ENCODE measurements at places on chromosomes 2 and 18.

DNA sequence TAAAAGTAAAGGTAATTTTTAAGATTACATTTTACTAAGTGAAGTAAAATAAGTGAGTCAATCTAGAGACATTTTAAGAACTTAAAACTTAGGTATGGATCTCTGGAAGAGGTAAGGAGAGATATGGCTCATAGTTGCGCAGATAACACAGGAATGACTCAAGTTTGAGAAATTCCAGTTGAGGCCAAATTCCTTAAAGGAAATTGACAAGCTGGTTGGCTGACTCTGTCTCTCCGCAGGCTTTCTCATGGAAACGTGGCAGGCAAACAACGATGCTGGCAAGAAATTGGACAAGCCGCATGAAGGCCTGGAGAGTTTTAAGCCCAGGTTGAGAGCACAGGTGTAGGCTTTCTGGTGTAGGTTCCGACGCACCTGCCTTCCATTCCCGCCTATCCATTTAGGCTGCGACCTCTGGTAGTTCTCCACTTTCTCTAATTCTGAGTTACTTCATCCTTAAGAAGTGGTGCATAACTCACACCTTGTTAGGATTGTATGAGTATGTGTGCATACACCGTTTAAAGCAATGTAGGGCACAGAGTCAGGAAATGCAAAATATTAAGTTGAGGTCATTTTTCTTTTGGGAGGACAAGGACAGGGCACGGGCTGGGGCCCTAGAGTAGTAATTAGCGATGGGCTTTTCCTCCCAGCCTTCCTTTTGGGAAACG is 589 bp upstream of the DAW1 start:
- no peak for DNase-seq

- no peak for DNase-seq
Measured at GRCh38 chr18:13372531-13372951, 154.0 kb downstream of the LDLRAD4 start.

GRCh38 chr2:198004921-198005829 is 200.8 kb downstream of the PLCL1 start:
- DNase-seq = peak; percentile 8

DNA sequence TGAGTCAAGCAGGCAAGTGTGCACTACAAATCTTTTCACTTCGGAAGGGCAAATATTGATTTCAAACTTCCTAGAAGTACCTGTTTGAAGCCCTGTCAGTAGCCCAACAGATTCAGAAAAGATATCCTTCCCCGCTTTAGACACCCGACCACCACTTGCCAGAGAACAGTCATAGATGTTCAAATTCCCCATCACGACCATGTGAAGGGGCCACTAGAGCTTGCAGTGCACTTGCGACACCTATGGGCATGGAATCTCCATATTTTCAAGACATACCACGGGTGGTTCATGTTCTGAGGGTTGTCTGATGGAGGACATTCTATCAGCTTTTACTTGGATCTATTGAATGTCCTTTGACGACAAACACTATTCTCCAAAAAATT is 23.8 kb downstream of the GNLY start:
- no peak for DNase-seq

GRCh38 chr2:59182249-59182648 is 941.1 kb upstream of the FANCL start:
- no peak for DNase-seq

- no peak for DNase-seq
Measured at GRCh38 chr18:45856531-45856930, 31.1 kb downstream of the SIGLEC15 start.

GRCh38 chr2:128490881-128491691 is 172.4 kb upstream of the HS6ST1 start:
- DNase-seq = no peak

- DNase-seq = no peak
Measured at GRCh38 chr18:3760741-3761140, 310.8 kb downstream of the TGIF1 start.

GRCh38 chr2:203177361-203177760 is 61.5 kb upstream of the CYP20A1 start:
- no peak for DNase-seq

DNA sequence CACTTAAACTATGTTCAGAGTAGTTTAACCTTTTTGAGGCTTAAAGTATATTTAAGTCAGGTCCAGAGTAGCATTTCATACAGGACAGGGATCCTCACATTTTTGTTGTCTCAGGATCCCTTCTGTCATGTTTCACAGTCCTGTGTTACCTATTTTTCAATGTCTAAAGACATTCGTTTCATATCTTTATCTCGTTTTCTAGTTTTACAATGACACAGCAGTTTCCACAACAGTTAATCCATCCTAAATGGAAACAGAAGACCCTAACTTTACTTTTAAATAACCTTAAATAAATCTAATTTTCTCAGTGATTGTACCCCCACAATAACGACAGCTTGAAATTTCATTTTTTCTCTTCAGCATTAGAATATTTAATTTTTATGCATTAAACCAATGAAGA is 17.3 kb upstream of the SCN9A start:
- DNase-seq = no peak

DNA sequence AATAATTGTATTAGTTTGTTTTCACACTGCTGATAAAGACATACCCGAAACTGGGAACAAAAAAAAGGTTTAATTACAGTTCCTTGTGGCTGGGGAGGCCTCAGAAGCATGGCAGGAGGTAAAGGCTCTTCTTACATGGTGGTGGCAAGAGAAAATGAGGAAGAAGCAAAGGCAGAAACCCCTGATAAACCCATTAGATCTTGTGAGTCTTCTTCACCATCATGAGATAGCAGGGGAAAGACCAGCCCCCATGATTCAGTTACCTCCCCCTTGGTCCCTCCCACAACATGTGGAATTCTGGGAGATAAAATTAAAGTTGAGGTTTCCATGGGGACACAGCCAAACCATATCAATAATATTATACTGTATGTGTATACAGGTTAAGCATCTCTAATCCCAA is 73.3 kb upstream of the CABLES1 start:
- no peak for DNase-seq
